ENCODE measurements at places on chromosomes 3 and 15. TPM values are rescaled to one million over a fixed set of nuclear protein-coding genes. Genes with fewer than 3 reads are reported as not detected.
A peak's percentile ranks its signal among the peaks of the same experiment; 100 is the strongest.

DNA sequence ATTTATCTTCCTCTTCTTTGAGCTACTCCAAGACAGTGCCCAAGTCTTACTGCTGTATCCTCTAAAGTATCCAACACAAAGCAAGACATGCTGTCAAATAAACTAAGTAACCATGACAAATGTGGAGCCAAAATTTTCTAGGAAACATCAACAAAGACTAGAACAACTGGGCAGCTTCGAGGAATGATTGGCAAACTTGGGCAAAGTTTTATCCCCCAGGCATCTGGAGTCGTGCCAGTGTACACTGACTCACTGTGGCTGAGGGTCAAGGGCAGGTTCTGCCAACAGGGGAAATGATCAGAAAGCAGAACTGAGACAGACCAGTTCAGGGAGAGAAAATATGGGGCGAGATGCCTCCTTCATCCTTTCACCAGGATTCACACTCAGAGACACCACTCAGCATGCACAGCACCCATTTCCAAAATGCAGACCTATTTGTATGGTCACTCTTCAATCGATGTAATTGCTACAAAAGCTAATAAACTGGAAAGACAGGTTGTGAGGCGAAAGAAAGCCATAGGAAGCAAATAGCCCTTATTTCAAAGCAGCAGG lies 65.8 kb downstream of the MB21D2 start:
- no peak for DNase-seq
- H3K36me3 ChIP-seq, result no peaks in the 10 kb centered on the region
- H3K4me1 ChIP-seq, result peaks cover 12% of the 10 kb centered on the region

The LDHAL6B gene
- total RNA-seq, result not detected

The FAM227B gene
- 2.1 TPM for total RNA-seq

- no peaks in the 10 kb centered on the region for H3K27me3 ChIP-seq
- no peak overlapping the region for H3K27ac ChIP-seq
- no peaks in the 10 kb centered on the region for H3K4me1 ChIP-seq
- no peaks in the 10 kb centered on the region for H3K36me3 ChIP-seq
- no peak overlapping the region for H3K4me3 ChIP-seq
- DNase-seq, result no peak
Measured at GRCh38 chr15:47929138-47929803, 191.5 kb upstream of the SLC24A5 start.

The DAZL gene
- not detected for total RNA-seq

DNA sequence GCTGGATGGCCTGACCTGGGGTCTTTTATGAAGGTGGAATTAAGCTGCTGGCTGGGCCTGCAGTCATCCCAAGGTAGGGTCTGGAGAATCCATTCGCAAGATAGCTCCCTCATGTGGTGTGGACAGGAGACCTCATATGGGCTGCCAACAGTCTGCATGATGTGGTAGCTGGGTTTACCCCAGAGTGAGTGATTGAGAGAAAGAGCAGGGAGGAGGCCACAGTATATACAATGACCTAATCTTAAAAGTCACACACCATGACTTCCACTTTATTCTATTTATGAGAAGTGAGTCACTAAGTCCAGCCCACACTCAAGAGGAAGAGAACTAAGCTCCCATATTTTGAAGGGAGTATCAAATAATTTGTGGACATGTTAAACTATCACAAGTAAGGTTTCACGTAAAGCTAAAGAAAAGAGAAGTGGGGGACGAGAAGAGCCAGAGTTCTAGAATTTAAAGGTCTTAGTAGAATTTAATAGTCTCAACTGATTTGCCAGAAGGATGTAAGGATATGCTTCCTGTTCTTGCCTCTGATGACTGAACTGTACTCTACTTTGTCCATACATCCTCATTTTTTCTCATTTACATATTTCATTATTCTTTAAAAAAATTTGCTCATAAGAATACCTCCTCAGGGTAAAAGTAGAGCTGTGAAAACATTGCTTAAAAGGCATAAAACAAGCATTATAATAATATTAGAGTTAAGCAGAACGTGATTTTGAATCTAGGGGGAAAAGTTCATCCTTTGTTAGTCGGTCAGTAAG lies 184.4 kb downstream of the PEX5L start:
- no peaks in the 10 kb centered on the region for H3K4me1 ChIP-seq
- DNase-seq, result no peak
- H3K4me3 ChIP-seq, result no peak overlapping the region
- H3K27ac ChIP-seq, result no peak overlapping the region
- H3K36me3 ChIP-seq, result no peaks in the 10 kb centered on the region
- no peaks in the 10 kb centered on the region for H3K27me3 ChIP-seq

The LRRN1 gene
- total RNA-seq, result 0.19 TPM

The CCR3 gene
- total RNA-seq, result not detected

The PPM1M gene
- total RNA-seq, result 10.8 TPM

DNA sequence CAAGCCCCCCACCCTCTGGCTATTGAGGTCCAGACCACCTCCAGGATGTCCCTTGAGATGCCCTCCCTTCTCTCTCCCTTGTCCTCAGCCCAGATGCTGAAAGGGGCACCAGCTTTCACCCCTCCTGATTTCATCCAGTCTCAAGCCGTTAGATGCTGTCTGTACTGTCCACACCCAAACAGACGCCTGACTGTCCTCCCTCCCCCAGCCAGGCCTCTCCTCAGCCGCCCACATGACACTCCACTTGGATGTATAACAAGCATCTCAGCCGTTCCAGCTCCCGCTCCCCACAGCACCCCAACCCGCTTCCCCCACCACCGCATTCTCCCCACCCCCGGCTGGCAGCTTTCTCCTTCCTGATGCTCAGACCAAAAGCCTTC lies 25.0 kb upstream of the CYP11A1 start:
- no peak overlapping the region for H3K27ac ChIP-seq
- H3K27me3 ChIP-seq, result no peaks in the 10 kb centered on the region
- no peaks in the 10 kb centered on the region for H3K36me3 ChIP-seq
- H3K4me3 ChIP-seq, result no peak overlapping the region

DNA sequence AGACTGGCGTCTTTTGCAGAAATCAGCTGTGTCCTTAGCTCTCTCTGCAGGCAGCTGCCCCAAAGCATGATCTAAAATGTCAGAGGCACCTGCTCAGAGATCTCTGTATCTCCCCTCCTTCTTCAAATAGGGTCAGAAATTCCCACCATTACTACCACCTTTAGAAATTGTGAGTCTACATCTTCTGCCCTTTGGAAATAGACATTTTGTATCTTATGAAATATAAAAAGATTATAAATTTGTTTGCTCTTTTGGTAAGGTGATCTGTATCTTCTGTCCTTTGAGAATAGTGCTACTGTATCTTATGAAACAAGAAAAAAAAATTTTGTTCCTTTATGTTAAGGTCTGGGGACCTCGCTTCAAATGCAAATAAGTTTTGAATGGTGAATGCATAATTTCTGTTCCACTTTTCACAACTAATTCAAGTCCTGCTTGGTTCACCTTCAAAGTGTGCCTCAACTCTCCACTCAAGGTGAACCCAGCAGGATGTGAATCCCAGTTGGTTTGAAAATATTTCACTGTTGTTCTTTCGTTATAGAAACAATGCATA lies 28.3 kb upstream of the GPD1L start:
- no peak overlapping the region for H3K4me3 ChIP-seq
- no peaks in the 10 kb centered on the region for H3K27me3 ChIP-seq
- H3K4me1 ChIP-seq, result peaks cover 9% of the 10 kb centered on the region
- no peaks in the 10 kb centered on the region for H3K36me3 ChIP-seq
- no peak overlapping the region for H3K27ac ChIP-seq

DNA sequence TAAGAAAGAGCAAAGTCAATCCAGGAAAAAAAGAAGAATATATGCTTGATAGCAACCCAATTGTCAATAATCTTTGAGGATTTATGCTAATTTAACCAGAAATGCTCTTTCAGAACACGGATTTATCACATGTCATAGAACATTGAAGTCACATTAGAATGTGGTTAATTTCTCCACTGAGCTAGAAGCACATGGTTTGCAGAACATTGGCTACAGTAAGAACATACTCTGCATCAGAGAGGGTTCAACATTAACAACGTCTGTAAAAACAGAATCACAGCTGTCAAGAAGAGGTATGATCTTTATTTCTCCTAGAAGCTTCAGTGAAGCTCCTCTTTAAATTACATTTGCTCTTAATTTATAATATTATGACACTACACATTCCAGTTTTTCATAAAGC lies 619.7 kb upstream of the AGTR1 start:
- H3K4me3 ChIP-seq, result no peak overlapping the region
- H3K4me1 ChIP-seq, result no peaks in the 10 kb centered on the region

DNA sequence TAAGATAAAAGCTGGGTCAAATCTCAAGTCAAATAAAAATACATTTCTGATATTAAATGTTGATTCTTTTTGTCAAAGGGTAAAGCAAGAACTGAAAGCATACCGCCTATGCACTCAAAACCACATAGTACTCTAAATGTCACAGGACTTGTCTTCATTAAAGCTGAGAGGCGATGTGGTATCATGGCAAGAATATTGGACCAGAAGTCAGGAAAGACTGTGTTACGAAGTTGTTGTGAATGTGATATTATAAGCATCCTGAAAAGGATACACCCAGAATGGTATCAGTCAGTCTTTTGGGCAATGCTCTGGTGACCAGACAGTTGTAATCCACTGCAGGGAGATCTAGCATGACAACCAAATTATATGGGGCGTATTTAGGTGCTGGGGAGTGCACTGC lies 33.8 kb downstream of the TIGIT start:
- no peaks in the 10 kb centered on the region for H3K36me3 ChIP-seq
- no peaks in the 10 kb centered on the region for H3K4me1 ChIP-seq
- no peak overlapping the region for H3K4me3 ChIP-seq
- DNase-seq, result no peak
- H3K27ac ChIP-seq, result no peak overlapping the region
- no peaks in the 10 kb centered on the region for H3K27me3 ChIP-seq

The GOLGA8Q gene
- total RNA-seq, result 1.1 TPM

The EFHB gene
- total RNA-seq, result 0.67 TPM

The FGF12 gene
- 1.6 TPM for total RNA-seq

- no peaks in the 10 kb centered on the region for H3K36me3 ChIP-seq
- no peaks in the 10 kb centered on the region for H3K4me1 ChIP-seq
- no peak overlapping the region for H3K27ac ChIP-seq
- DNase-seq, result no peak
Measured at GRCh38 chr15:58081456-58081855, 15.9 kb upstream of the ALDH1A2 start.

DNA sequence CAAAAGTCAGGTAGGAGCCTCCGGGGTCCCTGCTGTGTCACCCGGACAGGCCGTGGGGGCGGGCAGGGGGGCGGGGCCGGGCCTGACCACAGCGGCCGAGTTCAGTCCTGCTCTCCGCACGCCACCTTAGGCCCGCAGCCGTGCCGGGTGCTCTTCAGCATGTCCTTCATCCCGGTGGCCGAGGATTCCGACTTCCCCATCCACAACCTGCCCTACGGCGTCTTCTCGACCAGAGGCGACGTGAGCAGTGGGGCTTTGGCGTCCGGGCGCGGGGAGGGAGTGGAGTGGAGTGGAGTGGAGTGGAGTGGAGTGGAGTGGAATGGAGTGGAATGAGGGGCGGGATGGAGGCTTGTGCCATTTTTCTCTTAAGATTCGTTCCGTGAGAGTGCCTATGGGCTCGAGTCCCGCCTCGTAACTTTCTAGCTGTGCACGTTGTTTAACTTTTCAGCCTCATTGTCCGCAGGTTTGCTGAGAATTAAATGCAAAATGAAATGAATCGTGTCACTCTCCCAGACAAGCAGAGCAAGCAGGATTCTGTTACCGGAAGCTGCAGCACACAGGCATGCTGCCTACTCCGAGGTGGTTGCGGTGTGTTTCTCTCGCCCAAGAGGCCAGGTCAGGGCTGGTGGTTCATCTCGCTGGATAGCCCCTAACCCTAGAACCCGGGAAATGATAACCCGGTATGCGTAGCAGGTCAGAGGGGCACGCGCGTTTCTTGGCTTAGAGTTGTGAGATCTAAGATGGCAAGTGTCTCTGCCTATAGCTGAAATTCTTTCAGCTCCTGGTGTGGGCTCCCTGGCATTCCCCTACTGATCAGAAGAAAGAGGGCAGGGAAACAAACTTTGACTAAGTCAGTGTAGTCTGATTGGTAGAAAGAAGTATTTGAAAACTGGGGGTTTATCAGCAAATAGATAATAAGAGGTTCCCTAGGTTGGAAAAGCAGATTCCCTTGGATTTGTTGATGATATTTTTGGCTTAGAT lies at the start of gene FAH:
TSS of gene FAH (plus strand) at position 104 of the 981 bp plus-strand sequence. CDS start at position 160, 56 bp downstream.
- DNase-seq, result no peak
- H3K36me3 ChIP-seq, result no peaks in the 10 kb centered on the region
- peaks cover 8% of the 10 kb centered on the region for H3K4me1 ChIP-seq
- H3K27ac ChIP-seq, result peak within 1 kb of the TSS; percentile 89
- H3K4me3 ChIP-seq, result peak within 1 kb of the TSS; percentile 88
- no peaks in the 10 kb centered on the region for H3K27me3 ChIP-seq

GRCh38 chr3:143330296-143330868 lies 210.8 kb downstream of the CHST2 start:
- H3K27me3 ChIP-seq, result no peaks in the 10 kb centered on the region
- no peak overlapping the region for H3K27ac ChIP-seq
- H3K4me1 ChIP-seq, result no peaks in the 10 kb centered on the region
- H3K4me3 ChIP-seq, result no peak overlapping the region
- no peaks in the 10 kb centered on the region for H3K36me3 ChIP-seq

GRCh38 chr15:84681831-84682230 lies 23.8 kb upstream of the NMB start:
- H3K27ac ChIP-seq, result no peak overlapping the region
- no peak for DNase-seq
- H3K27me3 ChIP-seq, result no peaks in the 10 kb centered on the region
- H3K4me1 ChIP-seq, result no peaks in the 10 kb centered on the region
- H3K4me3 ChIP-seq, result no peak overlapping the region

DNA sequence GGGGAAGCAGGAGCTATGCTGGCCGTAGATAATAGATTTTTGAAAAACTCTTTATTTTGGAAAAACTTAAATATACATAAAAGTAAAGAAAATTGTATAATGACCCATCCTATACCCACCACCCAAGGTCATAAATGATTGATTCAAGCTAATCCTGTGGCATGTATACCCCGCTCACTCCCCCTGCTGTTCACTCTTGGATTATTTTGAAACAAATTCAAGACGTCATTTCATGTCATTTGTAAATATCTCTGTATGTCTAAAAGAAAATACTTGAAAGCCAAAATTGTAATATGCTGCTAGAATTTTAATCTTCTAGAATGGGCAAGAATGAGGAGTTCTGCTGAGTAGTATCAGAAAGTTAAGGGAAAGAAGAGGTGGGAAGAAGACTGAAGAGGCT lies 241.7 kb downstream of the FEZF2 start:
- H3K4me1 ChIP-seq, result no peaks in the 10 kb centered on the region
- H3K27ac ChIP-seq, result peak overlapping the region; percentile 64
- DNase-seq, result no peak
- H3K4me3 ChIP-seq, result no peak overlapping the region

The CLDN16 gene
- total RNA-seq, result not detected

GRCh38 chr3:175041369-175041768 lies 182.2 kb downstream of the NAALADL2 start:
- H3K27me3 ChIP-seq, result no peaks in the 10 kb centered on the region
- H3K4me3 ChIP-seq, result no peak overlapping the region
- H3K4me1 ChIP-seq, result no peaks in the 10 kb centered on the region
- no peak overlapping the region for H3K27ac ChIP-seq
- DNase-seq, result no peak

- no peak overlapping the region for H3K4me3 ChIP-seq
- DNase-seq, result no peak
- no peaks in the 10 kb centered on the region for H3K27me3 ChIP-seq
- no peaks in the 10 kb centered on the region for H3K36me3 ChIP-seq
- H3K4me1 ChIP-seq, result no peaks in the 10 kb centered on the region
Measured at GRCh38 chr3:13161021-13161759, 88.0 kb upstream of the IQSEC1 start.

Measured in esophagus squamous epithelium (tissue), 5 donors.